Memory B cell (primary cell): ENCODE measurements at places on chromosomes 1 and 21.
A peak's percentile ranks its signal among the peaks of the same experiment; 100 is the strongest.

DNA sequence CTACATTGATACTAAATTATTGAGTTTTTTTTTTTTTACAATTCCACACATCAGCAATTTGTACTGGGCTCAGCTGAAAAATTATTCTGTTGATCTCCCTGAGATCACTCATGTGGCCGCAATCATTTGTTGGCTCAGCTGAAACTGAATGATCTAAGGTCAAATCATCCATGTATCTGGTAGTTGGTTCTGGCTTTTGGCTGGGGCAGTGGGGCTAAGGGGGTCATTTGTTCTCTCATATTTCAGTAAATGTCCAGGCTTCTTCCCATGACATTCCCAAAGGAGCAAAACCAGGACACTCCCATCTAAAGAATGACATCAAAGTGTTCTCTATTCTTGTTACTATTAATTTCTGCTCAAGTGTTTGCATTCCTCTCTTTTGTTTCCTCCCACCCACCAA is 806.7 kb upstream of the ADGRL2 start:
- no peak for DNase-seq

DNA sequence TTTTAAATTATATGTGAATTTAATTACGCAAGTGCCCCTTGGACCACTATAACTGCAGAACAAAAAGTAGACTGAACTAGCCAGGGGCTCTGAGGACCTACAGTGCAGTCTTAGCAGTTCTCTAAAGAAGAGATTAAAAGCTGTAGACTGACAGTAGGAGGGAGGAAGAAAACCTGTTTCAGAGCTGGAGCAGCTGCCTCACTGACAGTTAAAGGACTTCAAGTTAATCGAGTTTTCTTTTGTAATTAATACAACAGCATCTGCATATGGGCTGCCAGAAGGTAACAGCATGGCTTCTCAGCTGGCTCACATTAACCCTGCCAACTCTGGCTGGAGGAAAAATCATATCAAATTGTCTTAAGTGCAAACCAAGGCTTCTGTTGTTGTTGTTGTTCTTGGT is 19.9 kb downstream of the DSTYK start:
- no peak for DNase-seq

DNA sequence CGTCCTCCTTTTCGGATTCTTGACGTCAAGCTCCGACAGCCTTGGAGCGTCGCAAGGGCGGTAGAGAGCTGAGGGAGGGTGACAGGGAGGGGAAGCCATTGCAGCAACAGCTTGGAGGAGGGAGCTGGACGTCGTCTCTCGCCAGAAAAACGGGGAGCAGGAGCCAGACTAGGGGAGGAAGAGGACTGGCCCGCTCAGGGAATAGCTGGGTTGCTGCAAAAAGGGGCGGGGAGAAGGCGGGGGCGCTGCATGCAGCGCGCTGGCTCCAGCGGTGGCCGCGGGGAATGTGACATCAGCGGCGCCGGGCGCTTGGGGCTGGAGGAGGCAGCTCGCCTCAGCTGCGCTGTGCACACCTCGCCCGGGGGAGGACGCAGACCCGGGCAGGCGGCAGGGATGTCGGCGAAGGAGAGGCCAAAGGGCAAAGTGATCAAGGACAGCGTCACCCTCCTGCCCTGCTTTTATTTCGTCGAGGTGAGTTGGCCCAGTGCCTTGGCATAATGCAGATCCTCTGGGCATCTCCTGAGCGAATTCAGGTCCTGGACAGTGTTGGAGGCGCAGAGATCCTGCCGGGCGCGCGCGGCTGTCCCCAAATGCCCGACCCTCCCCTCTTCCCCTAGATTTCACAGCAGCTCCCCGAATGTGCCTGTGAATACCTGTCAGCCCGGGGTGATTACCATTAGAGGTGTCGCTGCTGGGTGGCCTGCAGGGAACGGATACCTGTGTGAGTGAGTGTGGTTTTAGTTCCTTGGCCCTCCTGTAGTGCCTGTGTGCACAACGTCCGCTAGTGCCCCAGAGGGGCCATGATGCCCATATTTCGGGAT is at the start of gene PLPPR4:
TSS of gene PLPPR4 (plus strand) at position 292 of the 821 bp plus-strand sequence. CDS start at position 394, 102 bp downstream.
- DNase-seq: no peak

GRCh38 chr1:116373431-116374352 is 648 bp downstream of the ATP1A1 start:
- peak; percentile 59 for DNase-seq

- no peak for DNase-seq
These were observed 62.0 kb upstream of the GALNT2 start for GRCh38 chr1:230005040-230005439.

GRCh38 chr1:82034812-82035211 is 234.1 kb downstream of the ADGRL2 start:
- DNase-seq: no peak

- DNase-seq: no peak
These were observed 274.1 kb downstream of the RRAGC start for GRCh38 chr1:38585460-38585859.

- DNase-seq: no peak
These were observed 145.7 kb upstream of the PRMT6 start for GRCh38 chr1:106910798-106911197.

DNA sequence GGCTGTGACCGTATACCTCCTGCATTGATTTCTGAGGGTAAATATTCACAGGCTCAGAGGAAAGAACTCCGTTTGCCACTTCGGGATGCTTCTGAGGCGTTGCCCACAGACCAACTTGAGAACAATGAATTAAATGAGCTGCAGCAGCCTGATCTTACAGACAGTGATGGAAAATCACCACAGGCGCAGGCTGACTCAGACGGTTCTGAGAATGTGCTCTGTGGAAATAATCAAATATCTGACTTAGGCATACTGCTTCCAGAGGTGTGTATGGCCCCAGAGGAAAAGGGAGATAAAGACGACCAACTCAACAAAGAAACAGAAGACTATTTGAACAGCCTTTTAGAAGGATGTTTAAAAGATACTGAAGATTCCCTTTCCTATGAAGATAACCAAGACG is 76.7 kb upstream of the SCCPDH start:
- no peak for DNase-seq

- no peak for DNase-seq
These were observed 317 bp downstream of the SPAG17 start for GRCh38 chr1:118184739-118185083.
